ENCODE measurements at places on chromosomes 1 and 21.

DNA sequence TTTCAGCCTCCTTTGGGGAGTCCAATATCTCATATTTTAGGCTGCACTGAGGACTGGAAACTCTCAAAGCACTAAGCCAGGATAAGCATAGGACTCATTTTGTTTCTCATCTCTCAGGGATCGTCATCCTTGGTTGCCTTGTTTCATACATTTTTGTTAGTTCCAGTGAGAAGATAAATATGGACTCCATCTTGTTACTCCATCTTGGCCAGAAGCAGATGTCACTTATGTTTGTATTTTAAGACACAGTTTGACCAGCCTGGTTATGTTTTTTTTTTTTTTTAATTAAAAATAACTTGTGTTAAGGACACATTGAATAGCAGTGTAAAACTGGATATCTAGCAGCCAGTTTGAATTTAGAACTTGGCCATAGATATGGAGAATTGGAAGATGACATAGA lies 34.7 kb downstream of the DISP3 start:
- no peak for DNase-seq

DNA sequence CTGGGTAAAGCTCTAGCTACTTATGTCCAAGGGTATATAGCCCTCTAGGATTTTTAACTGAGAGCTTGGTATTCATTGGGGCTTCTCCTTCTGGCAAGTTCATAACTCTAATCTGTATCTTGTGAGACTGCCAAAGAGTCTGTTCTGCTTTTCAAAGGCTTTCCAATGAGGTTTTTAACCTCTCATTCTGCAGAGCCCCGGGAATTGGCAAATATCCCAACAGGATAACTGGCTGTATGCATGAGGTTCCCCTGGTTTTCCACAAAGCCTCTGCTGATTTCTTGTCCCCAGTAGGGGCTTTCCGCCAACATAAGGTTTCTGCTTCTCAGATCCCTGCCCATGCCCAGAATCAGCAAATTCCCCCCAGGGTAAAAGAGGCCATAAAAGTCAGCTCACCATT lies 40.9 kb downstream of the RPL5 start:
- DNase-seq = peak; percentile 70

GRCh38 chr1:240635466-240636256 lies 23.7 kb upstream of the GREM2 start:
- no peak for DNase-seq

DNA sequence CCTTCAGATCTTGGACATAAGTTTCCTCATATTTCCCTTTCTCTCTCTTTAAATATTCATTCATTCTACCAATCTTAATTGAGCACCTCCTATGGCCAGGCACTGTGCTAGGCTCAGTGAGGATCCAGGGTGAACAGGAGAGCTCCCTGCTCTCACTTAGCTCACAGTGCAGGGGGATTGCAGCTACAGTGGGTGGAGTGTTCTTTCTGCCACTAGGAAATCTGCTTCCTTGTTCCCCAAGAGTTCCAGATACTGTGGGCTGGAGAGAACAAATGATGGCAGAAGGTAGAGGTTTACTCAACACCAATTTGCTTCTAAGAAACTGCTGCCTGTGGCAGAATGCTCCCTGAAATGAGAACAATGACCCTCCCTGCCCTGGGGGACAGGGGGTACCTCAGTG lies 5.1 kb upstream of the FABP3 start:
- no peak for DNase-seq

- no peak for DNase-seq
These were observed 2.8 kb downstream of the CD48 start for GRCh38 chr1:160708801-160709200.

DNA sequence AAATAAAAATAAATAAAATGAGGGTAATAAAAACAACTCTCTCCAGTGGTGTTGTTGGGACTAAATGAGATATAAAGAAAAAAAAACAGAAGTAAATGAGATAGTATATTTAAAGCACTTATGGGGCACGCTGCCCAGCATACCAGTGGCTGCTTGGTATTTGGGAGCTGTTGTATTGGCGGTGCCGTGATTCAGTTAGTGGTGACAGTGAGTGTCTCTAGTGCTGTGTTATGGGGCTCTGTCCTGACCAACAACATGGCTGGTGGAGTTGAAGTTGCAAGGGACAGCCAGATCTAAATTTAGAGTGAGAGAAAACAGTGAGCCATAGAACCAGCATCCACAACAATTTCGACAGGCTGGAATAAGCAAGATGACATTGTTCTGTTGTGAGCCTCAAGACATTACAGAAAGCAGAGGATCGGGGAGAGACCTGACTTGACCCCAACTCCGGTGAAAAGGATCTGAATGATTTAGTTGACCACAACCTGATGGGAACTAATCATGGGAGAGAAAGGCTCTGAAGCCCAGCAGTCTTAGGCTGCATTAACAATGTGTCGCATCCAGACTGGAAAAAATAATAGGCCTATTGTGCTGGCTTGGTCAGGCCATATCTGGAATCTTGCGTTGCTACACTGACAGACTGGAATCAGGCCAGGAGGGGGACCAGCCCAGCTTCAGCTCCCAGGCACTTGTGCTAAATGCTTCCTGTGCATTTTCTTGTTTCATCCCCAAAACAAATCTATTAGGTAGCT lies 2.4 kb upstream of the MFSD2A start:
- DNase-seq = peak; percentile 95

- DNase-seq = no peak
These were observed 36.3 kb upstream of the SLC6A9 start for GRCh38 chr1:44067266-44068250.

GRCh38 chr1:226741009-226741408 lies 1.9 kb upstream of the ITPKB start:
- DNase-seq = no peak

DNA sequence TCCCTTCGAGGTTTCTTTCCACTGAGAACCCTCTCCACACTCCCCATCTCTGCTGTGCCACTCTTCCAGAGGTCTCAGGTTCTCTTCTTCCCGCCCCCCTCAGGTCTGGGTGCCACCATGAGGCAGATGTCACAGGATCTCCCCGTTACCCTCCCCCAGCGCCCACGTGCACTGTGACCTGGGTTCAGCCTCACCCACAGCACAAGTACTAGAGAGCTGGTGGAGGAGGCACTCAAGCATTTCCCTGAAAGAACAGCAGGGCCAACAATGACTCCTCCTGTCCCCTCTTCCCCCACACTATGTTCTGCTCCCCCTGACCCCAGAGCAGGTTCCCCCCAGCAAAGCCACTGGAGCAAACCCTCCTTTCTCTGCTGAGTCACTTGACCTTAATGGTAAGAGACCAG lies 14.3 kb downstream of the PLEKHA6 start:
- DNase-seq = no peak

GRCh38 chr1:155044365-155044764 lies 6.8 kb upstream of the ADAM15 start:
- no peak for DNase-seq

DNA sequence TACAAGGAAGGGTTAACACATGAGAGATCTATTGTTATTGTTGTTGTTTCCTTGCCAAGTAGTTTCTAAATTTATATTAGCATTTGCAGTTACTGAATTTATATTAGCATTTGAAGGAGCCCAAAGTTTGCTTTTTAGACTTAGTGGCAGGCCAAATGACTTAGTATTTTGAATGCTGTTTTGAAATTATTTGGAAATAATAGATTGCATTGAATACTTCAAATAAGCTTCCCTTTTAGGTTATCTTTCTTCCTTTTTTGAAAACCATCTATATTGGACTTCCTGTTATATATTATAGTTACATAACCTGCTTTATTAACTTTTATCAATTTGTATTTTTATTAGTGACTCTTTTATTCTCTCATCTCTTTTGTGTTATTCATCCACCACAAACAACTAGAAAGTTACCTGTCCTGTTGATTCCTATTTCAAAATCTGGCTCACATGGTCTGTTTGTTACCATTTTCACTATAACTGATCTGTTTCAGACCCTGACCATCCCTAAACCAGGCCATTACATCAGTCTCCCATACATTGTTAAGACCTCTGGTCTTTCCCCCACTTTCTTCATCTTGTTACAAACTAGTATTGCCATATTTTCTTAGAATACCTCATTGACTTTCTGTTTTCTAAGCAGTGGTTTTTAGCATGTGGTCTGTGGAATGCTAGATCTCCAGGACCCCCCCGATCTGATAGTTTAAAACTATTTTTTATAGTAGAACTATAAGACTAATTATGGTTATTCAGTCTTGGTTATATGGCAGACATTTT lies 185.2 kb downstream of the RASAL2 start:
- no peak for DNase-seq

GRCh38 chr1:157347506-157347905 lies 204.8 kb downstream of the FCRL5 start:
- DNase-seq = no peak

GRCh38 chr1:100313382-100313781 lies 38.9 kb upstream of the CDC14A start:
- no peak for DNase-seq

GRCh38 chr1:235261243-235261642 lies 66.7 kb downstream of the ARID4B start:
- no peak for DNase-seq

DNA sequence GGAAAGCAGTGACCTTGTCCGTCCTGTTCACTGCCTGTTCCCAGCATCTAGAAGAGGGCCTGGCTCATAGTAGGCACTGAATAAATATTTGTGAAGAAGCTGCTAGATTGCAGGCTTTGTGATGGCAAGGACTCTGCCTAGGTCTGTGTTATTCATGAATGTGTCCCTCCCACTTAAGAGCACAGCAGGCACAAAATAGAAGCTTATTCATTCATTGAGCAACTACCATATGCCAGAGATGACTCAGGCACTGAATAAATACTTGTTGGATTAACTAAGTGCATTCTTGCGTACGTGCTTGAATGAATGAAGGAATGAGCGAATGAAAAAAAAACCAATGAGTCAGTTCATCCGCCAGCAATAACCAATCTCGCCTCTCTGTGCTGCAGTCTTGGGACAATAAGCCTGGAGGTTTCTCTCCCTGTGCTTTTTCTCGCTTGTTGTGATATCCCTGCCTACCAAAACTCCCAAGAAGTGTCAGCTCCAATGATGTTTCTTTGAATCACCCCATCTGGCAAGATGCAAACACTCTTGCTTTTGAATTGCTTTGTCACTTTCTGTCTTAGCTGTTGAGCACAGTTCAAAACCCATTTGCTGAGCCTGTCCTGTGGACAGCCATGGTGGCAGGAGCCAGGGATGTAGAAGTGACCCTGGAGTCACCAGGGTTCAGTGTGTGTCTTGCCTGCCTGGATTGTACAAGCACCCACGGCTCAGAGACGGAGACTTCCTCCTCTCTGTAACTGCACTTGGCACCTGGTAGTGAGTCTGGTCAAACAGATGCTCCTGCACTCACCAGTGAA lies 143.9 kb downstream of the KAZN start:
- no peak for DNase-seq

DNA sequence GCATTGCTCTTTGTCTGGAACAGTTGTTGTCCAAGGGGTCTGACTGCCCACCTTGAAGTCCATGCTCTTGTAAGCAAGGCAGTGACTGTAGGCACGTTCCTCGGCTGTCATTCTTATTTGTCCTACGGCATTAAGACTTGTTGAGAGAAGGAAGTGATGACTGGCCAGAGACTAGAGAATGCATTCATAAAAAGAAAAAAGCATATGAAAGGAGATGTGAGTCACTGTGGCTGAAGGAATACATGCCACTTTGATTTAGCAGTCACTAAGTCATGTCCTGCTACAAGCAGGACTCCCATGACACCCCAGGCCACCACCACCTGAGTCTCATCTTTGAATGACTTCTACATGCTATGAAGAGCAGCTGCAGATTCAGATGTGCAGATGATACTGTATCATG lies 50.5 kb downstream of the CNN3 start:
- no peak for DNase-seq

- DNase-seq = no peak
These were observed 101.6 kb downstream of the EPHB2 start for GRCh38 chr1:22812092-22812880.

- DNase-seq = no peak
These were observed 76.6 kb upstream of the HOOK1 start for GRCh38 chr1:59738152-59738551.

DNA sequence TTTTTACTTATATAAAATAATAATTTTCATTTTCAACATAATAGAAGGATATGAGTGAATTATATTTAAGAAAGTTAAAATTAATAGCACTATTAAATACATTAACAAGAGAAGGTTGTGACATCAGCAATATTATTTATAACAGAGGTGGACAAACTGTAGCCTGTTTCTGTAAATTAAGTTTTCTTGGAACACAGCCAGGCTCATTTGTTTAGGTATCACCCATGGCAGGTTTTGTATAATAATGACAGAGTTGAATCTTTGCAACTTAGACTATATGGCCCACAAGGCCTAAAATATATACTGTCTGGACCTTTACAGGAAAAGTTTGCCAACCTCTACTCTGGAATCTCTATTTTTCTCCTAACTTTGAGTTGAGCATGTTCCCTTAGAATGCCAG lies 42.8 kb upstream of the CACYBP start:
- DNase-seq = no peak

- no peak for DNase-seq
These were observed 18.9 kb downstream of the ARHGEF16 start for GRCh38 chr1:3473381-3473844.

DNA sequence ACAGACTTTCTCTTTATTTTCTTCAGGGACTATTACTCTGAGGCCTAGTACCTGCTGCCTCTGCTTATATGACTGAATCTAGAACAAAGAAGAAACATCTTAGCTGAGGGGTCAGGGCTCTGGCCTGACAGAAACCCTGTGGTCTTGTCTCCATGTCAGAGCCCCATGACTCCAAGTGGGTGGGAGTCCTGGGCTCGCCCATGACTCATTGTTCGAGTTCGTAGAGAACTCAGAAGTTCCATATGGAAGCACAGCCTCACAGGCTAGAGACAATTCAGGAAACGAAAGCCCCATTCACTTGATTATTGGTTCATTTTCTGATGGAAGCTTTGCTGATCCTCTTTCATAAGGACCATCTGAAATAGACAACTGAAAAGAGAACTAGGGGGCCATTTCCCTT lies 73.2 kb downstream of the CD58 start:
- no peak for DNase-seq

DNA sequence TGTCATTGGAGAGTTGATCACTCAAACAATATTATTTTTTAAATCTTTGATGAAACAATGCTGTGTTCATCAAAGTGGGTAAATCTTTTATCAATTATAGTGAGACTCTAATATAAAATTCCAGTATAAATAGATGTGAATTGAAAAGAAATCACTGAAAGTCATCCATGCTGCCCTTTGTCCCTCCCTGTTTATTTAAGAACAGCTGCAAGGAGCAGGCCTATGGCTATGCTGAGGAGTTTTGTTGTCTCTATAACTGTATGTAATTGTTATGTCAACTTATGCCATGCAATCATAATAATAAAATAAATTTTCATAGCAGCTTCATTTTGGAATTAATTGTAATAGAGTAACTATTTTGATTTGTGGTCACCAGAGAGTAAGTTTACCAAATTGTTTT lies 1272.4 kb upstream of the ADGRL4 start:
- no peak for DNase-seq
